ENCODE measurements at places on chromosomes 16 and 17.
A peak's percentile ranks its signal among the peaks of the same experiment; 100 is the strongest.

- DNase-seq, result no peak
Observed at GRCh38 chr17:4040784-4041183, 76.5 kb upstream of the ATP2A3 start.

GRCh38 chr17:81432941-81433340 is 37.7 kb downstream of the BAHCC1 start:
- no peak for DNase-seq

DNA sequence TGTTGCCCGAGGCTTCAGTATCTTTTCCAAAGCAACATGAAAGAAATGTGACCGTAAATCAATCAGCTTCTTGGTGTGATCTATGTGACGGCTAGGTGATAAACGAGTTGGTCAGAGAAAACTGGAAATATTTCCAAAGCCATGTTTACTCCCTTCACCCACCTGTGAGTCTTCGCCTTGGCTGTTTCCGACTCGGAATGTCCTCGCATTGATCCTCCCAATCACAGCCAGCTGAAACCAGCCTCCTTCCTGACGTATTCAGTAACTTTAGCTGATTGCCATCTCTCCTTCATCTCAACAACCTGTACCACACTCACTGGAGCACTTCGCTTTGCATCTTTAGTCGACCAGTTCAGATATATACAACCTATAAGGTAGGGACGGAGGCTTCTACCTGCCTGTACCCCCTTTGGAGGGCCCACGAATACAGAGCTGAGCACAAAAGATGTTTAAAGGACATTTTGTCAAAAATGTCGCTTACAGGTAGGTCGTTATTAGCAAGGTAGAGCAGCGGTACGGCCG is 705 bp downstream of the KRABD2 start:
- DNase-seq, result no peak

GRCh38 chr16:7419441-7419840 is 86.8 kb downstream of the RBFOX1 start:
- DNase-seq, result no peak

- DNase-seq, result no peak
Observed at GRCh38 chr17:37092701-37093100, 143.9 kb downstream of the AATF start.

- DNase-seq, result no peak
Observed at GRCh38 chr16:84360170-84360569, 8.2 kb upstream of the ATP2C2 start.

DNA sequence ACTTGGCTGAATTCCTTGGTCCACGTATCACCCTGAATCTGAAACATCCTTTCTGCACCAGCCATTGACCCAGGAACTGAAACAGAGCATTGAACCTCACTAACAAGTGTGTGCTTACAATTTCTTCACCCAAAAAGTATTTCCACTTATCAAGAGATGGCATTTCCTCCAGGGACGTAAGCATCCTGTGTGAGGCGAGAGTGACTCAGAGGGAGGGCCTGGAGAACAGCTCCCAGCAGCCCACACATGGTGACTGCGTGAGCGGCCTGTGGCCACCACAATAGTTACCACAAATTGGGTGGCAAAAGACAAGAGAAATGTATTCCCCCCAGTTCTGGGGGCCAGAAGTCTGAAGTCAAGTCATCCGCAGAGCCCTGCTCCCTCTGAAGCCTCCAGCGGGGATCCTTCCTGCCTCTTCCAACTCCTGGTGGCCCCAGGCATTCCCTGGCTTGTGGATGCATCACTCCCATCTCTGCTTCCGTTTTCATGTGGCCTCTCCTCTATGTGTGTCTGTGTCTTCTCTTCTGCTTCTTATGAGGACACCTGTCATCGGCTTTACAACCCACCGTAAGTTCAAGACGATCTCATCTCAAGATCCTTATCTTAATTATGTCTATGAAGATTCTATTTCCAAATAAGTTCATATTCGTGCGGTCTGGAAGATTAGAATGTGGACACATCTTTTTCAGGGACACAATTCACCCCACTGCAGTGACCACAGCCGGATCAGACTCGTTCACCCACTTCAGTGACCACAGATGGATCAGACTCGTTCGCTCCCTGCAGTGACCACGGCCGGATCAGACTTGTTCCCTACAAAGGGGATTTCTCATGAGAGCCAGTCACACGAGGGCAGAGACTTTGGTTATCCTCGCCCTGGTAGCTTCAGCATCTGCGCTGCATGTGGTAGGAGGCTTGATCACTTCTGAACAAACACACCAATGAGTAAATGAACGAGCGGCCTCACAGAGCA is 122.6 kb upstream of the FOXF1 start:
- DNase-seq, result peak; percentile 62

- DNase-seq, result no peak
Observed at GRCh38 chr17:58202859-58203258, 10.3 kb downstream of the EPX start.
